ENCODE measurements at places on chromosomes 5 and 9. TPM values are rescaled to one million over a fixed set of nuclear protein-coding genes. Genes with fewer than 3 reads are reported as not detected.

The SHROOM1 gene
- 2.2 TPM for total RNA-seq

The RNF44 gene
- 6.5 TPM for total RNA-seq

The SLC45A2 gene
- total RNA-seq: not detected

DNA sequence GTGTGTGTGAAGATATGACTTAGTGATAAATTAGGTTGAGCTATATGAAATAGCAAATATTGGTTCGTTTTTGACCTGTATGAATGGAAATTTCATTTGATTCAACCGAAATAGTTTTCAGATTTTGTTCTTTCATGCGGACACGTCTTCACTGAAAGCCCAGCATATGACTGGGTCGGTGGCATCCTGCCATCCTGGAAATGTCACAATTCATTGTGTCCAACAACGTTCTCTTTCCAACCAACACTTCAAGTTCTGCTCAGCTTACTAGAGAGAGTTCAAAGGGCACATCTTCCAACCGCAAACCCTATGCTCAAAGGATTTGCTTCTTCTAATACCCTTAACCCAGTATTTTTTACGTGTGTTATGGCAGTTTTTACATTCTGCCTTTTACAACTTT, 252.5 kb downstream of the NTRK2 start:
- no peak overlapping the region for H3K4me3 ChIP-seq
- no peaks in the 10 kb centered on the region for H3K27me3 ChIP-seq
- H3K27ac ChIP-seq: no peak overlapping the region
- no peak for DNase-seq
- H3K36me3 ChIP-seq: no peaks in the 10 kb centered on the region

The GABBR2 gene
- total RNA-seq: not detected

GRCh38 chr5:158175934-158176481, 317.1 kb upstream of the CLINT1 start:
- no peaks in the 10 kb centered on the region for H3K36me3 ChIP-seq
- H3K4me3 ChIP-seq: no peak overlapping the region

The ARHGEF37 gene
- 9.5 TPM for total RNA-seq

- no peaks in the 10 kb centered on the region for H3K27me3 ChIP-seq
- no peaks in the 10 kb centered on the region for H3K4me1 ChIP-seq
- no peak overlapping the region for H3K4me3 ChIP-seq
- no peak overlapping the region for H3K27ac ChIP-seq
- no peaks in the 10 kb centered on the region for H3K36me3 ChIP-seq
- DNase-seq: no peak
Observed at GRCh38 chr5:127863610-127864395, 160.6 kb downstream of the CCDC192 start.

The PCDHB12 gene
- total RNA-seq: 1.1 TPM

DNA sequence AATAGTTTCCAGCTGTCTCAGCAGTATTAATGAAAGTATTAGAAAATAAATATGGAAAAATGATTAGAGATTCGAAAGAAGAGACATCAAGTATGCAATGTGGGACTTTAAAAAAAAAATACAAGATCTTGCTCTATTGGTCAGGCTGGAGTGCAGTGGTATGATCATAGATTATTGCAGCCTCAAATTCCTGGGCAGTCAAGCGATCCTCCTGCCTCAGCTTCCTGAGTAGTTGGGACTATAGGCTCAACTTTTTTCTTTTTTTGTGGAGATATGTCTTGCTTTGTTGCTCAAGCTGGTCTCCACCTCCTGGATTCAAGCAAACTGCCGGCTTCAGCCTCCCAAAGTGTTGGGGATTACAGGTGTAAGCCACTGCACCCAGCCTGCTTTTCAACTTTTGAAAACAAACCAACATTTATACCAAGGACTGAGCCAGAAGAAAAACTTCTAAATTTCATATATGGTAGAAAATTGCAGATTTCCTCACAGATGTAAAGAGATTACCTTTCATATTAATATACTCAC, 323.1 kb downstream of the ADGRV1 start:
- H3K27me3 ChIP-seq: no peaks in the 10 kb centered on the region
- no peak overlapping the region for H3K4me3 ChIP-seq
- no peak for DNase-seq
- H3K36me3 ChIP-seq: no peaks in the 10 kb centered on the region
- H3K27ac ChIP-seq: no peak overlapping the region

The MBLAC2 gene
- total RNA-seq: 1.1 TPM

DNA sequence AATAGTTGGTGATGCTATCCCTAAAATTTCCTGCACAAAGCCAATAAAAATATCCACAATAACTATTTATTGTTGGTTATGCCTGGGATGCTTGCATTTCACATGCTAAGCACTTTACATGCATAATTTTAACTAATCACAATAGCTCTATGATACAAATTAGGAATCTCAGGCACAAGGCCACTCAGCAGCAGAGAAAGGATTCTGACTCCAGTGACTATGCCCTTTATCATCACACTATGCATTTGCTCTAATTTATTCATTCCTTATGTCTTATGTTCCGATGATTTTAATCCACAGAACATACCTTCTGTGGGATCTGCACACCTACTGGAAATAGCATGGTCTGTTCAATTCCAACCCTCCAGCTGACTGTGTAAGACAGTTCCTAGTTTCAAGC, 476.1 kb downstream of the TMEM232 start:
- H3K36me3 ChIP-seq: no peaks in the 10 kb centered on the region
- H3K4me3 ChIP-seq: no peak overlapping the region
- H3K27me3 ChIP-seq: no peaks in the 10 kb centered on the region
- no peaks in the 10 kb centered on the region for H3K4me1 ChIP-seq

The UNC5A gene
- total RNA-seq: 0.55 TPM

- H3K27ac ChIP-seq: no peak overlapping the region
- DNase-seq: no peak
- H3K4me1 ChIP-seq: no peaks in the 10 kb centered on the region
- H3K4me3 ChIP-seq: no peak overlapping the region
- no peaks in the 10 kb centered on the region for H3K27me3 ChIP-seq
Observed at GRCh38 chr5:5736007-5736406, 313.5 kb downstream of the ICE1 start.

DNA sequence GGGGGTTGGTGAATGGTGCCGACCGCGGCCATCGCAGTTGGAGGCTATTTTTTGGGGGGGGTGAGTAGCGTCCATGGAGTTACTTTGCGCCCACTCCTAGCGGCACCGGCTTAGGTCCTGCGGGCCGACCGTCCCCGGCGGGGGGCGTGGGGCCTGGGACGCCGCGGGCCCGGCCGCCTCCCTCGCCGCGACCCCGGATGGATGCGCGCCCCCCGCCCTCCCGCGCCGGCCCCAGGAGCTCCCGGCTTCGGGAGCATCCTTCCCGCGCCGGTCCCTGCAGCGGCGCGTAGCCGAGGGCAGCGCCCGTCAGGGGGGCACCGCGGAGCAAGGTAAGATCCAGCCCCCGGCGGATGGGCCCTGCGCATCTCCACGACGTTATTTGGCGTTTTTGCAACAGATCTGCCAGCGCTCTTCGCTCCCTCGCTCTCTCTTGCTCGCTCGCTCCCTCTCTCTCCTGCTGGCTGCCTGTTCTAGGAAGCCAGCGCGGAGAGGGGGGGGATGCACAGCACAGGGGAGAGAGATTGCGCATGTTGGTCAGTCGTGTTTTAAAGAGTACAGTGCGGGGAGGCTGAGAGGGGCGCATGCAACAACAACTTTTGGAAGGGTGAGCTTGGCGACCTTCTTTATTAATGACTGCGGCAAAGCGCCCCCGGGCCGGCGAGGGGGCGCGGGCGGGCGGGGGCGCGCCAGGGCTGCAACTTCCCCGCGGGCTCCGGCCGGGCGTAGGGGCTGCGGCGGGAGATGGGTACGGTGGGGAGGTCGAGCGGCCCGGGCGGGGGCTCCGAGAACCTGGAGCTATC, 413 bp downstream of the JADE2 start:
- H3K27me3 ChIP-seq: no peaks in the 10 kb centered on the region
- peak; percentile 53 for DNase-seq
- H3K4me1 ChIP-seq: peaks cover 37% of the 10 kb centered on the region
- H3K4me3 ChIP-seq: peak overlapping the region; percentile 72
- peak overlapping the region; percentile 97 for H3K27ac ChIP-seq

The IFNB1 gene
- not detected for total RNA-seq

DNA sequence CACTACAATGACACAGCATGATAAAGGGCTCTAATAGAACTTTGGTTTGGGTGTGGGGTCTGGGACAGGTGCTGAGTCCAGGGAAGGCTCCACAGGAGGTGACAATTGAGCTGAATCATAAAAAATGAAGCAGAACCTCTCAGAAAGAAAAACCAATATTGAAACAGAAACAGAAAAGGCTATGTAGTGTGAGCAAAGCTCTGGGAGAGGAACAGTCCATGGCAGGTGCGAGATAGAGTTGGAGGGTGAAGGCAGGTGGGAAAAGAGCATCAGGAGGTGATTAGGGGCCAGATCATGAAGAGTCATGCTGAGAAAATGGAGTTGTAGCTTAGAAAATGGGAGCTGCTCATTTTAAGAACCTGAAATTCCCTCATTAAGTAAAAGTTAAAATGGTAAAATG, 164.9 kb downstream of the KCTD16 start:
- no peak overlapping the region for H3K4me3 ChIP-seq
- no peaks in the 10 kb centered on the region for H3K36me3 ChIP-seq
- no peaks in the 10 kb centered on the region for H3K27me3 ChIP-seq
- no peak overlapping the region for H3K27ac ChIP-seq

- no peaks in the 10 kb centered on the region for H3K27me3 ChIP-seq
- H3K27ac ChIP-seq: no peak overlapping the region
- DNase-seq: no peak
- no peaks in the 10 kb centered on the region for H3K4me1 ChIP-seq
- no peaks in the 10 kb centered on the region for H3K36me3 ChIP-seq
- H3K4me3 ChIP-seq: no peak overlapping the region
Observed at GRCh38 chr9:121459513-121459912, 40.1 kb downstream of the GGTA1 start.

DNA sequence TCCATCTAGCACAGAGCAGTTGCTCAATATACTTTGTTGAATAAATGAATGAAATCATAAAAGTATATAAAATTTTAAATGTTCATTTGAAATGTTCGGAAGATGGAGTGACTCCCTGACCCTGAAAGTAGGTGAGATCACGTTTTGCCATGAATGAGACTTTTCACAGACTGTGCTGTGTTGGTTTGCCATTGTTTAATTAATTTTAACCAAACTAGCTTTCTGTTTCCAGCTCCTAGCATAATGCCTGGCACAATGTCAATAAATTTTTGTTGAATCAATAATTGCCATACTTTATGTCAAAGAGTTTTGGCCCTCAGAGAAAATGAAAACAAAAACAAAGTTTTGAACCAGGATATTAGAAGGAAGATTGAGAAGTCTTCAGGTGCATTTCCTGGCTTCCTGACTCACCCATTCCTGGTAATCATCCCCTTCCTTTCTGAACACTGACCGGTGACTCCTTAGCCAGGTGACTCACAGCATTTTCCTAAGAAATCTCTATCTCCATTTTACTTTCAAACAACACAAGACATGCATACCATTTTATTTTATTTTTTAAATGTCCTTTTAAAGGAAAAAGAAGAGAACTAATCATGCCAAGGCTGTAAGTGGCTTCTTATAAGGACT, 15.1 kb downstream of the SLC28A3 start:
- no peak for DNase-seq
- H3K4me3 ChIP-seq: no peak overlapping the region
- H3K4me1 ChIP-seq: no peaks in the 10 kb centered on the region
- no peak overlapping the region for H3K27ac ChIP-seq
- H3K27me3 ChIP-seq: no peaks in the 10 kb centered on the region

GRCh38 chr9:72932619-72933018, 20.2 kb downstream of the ALDH1A1 start:
- H3K4me3 ChIP-seq: no peak overlapping the region
- no peak overlapping the region for H3K27ac ChIP-seq
- H3K27me3 ChIP-seq: no peaks in the 10 kb centered on the region
- H3K4me1 ChIP-seq: no peaks in the 10 kb centered on the region
- H3K36me3 ChIP-seq: no peaks in the 10 kb centered on the region
- no peak for DNase-seq

DNA sequence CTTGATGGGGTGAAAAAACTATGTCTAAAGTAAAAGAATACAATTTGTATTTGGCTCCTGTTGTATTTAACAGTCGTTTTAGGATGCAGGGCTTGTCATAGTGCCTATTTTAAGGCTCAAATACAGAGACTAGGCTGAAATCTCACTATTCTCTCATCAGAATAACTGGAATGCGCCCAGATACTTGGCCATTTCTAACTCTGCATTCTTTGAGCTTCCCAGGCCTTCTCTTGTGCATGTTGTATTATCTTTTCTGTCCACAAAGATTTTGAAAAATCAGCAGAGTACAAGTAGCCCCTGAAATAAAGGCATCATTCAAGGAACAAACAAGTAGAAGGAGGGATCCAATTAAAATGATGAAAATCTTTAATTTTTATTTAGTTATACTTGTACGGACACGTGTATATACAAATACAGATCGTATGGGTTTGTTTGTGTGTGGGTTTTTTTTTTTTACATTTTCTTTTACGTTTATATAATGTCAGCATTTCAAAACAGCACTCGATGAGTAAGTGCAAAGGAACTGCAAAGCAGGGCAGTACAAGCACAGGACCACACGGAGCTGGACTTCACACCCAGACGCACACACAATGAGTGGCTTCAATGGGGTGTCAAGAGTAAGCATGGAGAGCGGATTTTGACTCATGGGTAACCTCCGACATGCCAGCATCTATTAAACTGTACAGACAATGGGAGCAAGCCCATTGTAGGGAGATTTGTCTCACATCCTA, 294.0 kb downstream of the EFNA5 start:
- no peaks in the 10 kb centered on the region for H3K27me3 ChIP-seq
- no peaks in the 10 kb centered on the region for H3K36me3 ChIP-seq
- H3K27ac ChIP-seq: no peak overlapping the region

The MFAP3 gene
- total RNA-seq: 25.7 TPM

GRCh38 chr5:75639535-75640311, 28.5 kb downstream of the ANKDD1B start:
- DNase-seq: no peak
- no peak overlapping the region for H3K27ac ChIP-seq
- no peak overlapping the region for H3K4me3 ChIP-seq

DNA sequence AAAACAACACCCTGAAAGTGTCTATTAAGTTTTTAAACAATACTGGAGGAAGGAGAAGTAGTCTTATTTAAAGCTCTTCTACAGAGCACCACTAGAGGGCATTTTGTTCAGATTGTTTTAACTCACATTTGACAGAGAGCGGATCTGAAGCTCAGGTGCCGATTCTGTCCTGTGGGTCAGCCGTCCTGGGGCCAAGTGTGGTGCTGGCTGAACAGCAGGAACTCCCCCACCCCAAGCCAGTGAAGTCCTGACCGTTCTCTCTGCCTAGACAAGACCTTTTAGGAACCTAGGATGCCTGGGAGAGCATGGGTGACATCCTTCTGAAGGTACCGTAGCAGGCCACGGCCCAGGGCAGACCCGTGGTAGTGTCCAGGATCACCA, 3.9 kb downstream of the EXOC3 start:
- H3K36me3 ChIP-seq: no peaks in the 10 kb centered on the region
- peaks cover 19% of the 10 kb centered on the region for H3K4me1 ChIP-seq
- DNase-seq: no peak
- H3K4me3 ChIP-seq: no peak overlapping the region

DNA sequence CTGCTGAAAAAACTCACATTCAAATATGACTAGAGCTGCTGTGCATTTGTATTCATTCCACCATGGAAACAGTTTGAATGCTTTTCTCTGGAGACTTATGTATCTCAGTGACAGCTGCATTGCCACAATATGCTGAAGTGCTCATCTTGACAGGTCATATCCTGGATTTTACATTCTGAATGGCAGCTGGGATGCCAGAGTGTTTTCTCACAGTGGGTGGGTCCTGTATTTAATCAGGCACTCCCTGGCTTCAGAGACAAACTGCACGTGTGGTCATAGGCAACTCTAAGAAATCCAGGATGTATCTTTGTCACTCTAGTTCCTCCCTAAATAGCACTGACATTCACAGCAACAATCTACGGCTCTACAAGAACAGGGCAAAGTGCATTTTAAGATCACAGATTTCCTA, 75.6 kb downstream of the ST8SIA4 start:
- no peak for DNase-seq
- H3K27ac ChIP-seq: no peak overlapping the region
- H3K36me3 ChIP-seq: no peaks in the 10 kb centered on the region
- H3K27me3 ChIP-seq: no peaks in the 10 kb centered on the region

All from gastrocnemius medialis (tissue), 4 donors.